ENCODE measurements at places on chromosomes 2 and 18.
A peak's percentile ranks its signal among the peaks of the same experiment; 100 is the strongest.

DNA sequence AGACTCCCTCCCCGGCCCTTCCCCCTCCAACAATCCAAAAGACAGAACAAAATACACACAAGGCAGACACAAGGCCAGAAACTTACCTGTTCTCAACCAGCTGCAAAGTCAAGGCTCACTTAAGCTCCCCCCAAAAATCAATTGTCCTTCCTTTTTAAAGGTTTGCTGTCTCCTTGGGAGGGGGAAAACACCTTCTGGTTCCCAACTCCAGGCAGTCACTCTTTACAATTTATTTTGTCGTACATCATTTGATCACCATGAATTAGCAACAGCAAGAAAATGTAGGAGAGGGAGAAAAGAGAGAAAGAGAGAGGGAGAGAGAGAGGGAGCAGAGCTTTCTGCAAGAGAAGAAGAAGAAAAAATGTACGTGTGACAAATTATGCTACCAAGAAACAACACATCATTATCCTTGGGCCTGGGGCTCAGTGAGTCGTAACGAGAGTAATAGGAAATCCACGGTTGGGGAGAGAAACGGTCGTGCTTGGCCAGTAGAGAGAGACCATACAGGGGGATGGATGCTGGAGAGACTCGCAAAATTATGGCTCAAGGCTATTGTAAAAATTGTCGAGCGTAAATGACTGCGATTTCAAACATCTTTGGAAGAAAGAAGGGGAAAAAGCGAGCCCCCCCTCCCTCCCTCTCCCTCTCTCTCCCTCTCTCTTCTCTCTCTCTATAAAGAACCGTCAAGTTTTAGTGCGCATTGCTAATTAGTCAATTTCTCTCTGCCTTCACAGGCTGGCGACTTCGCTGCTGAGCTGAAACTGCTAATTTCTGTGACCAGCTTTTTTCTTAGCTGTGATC lies at the start of gene KLHL14:
Gene KLHL14, minus strand, starts transcription at position 443 of the 801 bp plus-strand sequence. CDS start 2,432 bp downstream, outside the sequence.
- DNase-seq, result no peak

DNA sequence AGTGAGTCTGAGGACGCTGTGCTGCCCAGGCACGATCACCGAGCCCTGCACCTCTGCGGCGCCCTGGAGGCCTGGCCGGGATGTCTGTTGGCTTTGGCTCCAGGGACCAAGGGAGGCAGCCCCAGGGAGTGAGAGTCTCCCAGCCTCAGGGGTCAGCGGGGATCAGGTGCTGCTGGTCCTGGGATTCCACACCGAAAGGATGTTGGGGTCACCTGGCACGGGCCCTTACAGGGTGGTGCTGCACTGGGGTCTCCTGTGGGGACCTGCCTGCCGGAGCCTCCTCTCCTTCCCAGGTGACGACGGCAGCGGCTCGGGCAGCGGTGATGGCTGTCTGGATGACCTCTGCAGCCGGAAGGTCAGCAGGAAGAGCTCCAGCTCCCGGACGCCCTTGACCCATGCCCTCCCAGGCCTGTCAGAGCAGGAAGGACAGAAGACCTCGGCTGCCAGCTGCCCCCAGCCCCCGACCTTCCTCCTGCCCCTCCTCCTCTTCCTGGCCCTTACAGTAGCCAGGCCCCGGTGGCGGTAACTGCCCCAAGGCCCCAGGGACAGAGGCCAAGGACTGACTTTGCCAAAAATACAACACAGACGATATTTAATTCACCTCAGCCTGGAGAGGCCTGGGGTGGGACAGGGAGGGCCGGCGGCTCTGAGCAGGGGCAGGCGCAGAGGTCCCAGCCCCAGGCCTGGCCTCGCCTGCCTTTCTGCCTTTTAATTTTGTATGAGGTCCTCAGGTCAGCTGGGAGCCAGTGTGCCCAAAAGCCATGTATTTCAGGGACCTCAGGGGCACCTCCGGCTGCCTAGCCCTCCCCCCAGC lies 30.5 kb downstream of the GPC1 start:
- no peak for DNase-seq

DNA sequence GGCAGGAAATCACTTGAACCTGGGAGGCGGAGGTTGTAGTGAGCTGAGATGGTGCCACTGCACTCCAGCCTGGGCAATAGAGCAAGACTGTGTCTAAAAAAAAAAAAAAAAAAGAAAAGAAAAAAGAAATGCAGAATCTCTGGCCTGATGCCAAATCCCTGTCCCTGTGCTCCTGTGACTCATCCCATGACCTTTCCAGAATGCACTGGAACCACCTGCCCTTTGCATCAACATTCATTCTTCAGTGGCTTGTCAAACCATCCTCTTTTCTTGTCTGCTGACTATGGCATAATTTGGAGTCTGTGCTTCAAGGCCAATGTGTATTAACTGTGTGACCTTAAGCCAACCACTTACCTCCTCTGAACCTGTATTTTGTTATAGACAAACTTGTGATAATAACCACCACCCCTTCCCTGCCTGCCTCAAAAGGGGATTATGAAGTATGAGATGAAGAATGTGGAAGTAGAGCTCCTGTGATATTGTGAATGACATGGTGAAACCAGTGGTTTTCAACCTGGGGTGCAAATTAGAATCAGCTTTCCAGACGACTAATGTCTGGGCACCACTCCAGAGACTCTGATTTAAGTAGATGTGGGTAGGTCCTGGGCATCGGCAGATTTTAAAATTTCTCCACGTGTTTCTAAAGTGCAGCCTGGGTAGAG lies 189.3 kb downstream of the CLIP4 start:
- DNase-seq, result peak; percentile 10

GRCh38 chr2:39481611-39482010 lies 44.5 kb upstream of the MAP4K3 start:
- no peak for DNase-seq

DNA sequence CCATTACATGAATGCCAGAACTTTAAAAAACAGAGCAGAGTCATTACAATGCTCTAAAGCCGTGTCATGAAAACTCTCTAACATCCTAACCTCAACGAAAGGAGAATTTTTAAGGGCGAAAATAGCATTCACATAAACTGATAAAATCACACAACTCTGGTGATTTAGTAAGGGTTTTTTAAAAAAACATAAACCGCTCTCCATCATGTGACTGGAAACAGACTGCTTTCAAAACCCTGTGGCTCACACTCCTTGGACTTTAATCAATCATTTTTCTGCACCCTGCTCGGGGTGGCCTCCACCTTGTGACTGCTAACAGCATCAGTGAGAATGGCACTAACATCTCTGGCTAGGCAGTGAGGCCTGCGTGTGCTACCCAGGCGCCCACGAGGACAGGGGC lies 12.1 kb downstream of the DOCK10 start:
- no peak for DNase-seq

DNA sequence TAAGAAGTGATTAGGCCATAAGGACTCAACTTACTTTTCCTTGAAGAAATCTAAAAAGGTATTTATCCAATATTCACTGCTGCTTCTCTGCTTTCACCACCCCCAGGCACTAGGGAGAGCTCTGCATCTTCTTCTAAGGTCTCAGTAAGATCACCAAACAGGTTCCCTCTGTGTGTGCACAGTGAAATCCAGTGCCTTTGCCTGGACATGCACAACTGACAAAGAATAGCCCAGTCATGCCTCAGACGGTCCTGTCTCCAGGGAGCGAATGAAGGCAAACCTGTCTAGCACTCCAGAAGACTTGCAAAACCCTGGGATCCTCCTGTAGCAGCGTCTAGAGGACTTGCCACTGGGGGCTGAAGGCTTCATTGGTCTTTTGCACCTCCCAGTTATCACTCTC lies 344.5 kb upstream of the LRATD1 start:
- no peak for DNase-seq

DNA sequence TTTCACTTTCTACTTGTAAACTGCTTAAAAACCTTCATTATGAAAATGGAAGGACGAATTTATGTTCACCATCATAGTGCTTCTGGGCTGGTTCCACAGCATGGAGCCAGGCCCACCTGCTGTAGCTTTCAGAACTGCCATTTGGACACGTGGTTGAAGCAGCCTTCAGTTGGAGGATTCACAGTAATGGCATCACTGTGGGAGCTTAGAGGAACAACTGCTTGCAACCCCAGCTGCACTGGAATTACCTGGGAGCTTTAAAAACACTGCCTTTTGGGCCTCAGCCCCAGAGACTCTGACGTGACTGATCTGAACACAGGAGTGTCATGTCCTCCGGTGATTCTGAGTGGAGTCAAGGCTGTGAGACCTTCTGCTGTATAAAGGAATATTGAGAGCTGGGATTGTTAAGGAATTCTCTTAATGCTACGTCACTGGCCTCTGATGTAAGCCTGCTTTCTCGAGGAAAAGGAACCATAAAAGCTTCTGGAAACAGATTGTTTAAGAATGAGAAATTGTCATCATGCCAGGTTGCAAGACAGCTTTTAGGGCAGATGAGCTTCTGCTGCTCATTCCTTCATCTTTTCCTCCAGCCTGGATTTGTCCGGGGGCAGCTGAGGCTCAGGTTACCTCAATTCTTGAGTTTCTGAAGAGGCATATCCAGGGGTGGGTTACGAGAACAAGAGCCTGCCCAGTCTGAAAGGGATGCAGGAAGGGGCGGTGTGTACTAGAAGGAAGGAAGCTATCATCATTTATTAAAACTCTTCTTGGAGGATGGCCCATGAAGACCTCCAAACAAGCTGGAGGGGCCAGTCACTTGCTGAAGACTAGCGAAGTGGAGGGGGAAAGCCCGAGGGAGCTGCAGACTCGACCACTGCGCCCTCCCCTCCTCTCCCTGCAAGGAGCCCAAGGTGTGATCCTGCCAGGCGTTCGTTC lies 1.3 kb upstream of the IL1R1 start:
- DNase-seq, result no peak
